Activated CD4-positive, alpha-beta T cell treated with anti-CD3 and anti-CD28 coated beads, Interleukin-2, amount 50 U/mL, for 48 hours (primary cell): ENCODE measurements at places on chromosomes 7 and 10.

DNA sequence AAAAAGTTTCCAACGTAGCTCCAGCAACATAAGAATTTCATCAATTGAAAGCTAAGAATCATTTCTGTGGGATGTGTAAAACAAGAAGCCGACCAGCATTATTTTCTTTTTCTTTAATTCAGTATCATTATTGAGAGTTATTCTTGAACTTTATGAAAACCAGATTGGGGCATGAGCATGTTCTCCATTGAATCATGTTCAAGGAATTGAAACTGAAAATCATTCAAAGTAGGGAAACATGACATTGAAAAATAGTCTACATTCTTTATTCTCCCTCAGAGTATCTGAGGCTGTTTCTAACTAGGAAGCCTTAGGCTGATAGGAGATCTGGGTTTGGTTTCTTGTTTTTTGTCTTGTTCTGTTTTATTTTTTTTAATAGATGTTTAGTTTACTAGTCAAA is 253.7 kb downstream of the DYNC1I1 start:
- no peak for DNase-seq

DNA sequence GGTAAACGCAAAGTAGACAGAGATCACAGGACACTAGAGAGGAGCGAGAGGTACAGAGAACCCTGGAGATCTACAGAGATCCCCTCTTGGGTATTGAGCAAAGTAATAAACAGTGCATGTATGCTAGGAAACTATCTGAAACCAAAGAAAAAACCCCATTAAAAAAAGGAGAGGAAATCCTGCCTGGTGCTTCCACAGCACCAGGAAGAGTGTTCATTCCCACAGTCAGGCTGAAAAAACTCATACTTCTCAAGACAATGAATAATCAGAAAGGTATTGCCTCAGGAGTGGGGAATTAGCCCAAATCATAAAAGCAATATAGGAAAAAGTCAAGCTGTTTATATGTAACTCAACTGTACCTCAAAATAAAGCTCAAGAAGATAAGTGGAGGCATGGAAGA is 59.1 kb downstream of the ANKRD26 start:
- DNase-seq, result no peak

DNA sequence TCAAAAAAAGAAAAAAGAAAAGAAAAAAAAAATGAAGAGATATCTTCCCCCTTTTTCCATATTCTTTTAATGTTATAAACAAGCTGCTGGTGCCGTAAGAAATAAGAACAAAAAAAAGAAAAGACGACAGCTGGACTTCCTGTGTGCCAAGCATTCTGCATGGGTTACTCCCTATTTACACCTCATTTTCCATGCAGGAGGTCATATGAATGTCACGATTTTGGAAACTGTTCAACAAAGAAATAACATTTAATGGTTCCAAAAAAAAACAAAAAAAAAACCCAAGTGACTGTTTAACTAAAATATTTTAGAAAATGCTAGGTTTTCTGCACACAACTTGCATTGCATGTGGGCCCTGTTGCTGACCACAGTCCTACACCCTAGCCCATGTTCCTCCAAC is 159.3 kb downstream of the TNS3 start:
- no peak for DNase-seq

DNA sequence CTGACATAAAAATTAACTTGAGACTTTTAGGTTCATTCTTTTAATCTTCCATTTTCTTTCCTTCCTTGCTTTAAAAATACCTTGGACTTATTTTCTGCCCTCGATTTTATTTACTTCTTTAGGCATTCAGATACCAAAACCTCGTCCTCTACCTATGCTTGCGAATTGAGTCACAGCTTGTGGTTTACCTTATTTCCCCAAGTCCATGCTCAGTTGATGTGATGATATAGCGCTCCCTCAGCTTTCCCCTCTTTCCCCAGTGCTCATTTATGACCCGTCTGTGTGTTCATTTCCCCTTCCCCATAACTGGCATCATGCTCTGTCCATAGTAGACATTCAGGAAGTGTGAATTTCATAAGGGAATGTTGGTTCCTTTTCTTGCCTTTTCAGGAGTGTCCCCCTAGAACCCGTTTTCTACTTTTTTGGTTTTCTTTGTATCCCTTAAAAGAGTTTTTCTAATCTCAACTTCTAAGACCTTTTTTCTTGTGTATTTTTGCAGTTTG is 19.1 kb upstream of the PRKRIP1 start:
- DNase-seq, result no peak

DNA sequence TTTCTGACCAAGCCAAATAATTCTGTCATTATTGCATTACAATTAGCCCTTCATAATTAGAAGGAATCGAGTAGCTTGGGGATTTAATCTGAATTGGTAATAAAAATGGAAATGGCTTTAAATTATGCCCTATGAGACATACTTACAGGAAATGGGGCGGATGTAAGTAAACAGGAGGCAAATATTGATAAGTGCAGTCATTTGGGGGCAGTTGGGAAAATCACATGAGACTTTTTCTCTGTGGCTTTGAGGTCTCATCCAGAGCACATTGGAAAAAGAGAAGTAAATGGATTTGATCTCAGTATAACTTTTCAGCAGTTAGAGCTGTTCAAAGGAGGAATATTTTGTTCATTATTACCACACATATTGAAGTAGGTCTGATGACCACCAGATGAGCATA is 307.8 kb upstream of the POM121L12 start:
- DNase-seq, result no peak

DNA sequence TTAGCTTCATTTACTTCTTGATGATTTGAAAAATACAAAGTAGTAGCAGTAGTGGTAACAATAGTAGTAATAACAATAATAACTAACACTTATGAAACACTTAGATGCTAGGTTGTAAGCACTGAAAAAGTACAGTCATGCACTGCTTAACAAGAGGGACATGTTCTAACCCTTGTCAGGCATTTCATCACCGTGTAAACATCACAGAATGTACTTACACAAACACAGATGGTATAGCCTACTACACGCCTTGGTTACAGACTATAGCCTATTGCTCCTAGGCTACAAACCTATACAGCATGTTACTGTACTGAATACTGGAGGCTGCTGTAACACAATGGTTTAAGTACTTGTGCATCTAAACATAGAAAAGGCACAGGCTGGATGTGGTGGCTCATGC is 60.6 kb downstream of the PUS7 start:
- no peak for DNase-seq

DNA sequence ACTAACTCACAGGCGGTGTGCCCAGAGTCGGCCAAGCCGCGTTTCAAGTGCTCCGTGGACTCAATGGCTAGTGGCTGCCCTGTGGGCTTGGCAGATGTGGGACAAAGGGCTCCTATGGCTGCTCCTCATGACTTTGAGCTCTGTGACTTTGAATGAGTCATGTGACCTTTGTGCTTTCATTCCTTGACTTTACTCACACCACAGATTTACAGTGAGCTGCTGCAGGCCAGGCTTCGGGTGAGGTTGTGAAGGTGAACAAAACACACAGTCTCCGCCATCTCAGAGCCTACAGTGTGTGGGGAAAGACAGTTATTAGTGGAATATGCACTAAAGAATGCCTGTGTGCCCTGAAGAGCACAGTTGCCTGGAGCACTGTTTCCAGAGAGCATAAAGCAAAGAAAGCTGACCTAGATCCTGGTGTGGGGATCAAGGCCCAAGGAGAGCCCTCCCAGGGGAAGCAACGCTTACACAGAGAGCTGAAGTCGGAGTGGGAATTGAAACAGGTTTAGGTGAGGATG is 29.7 kb upstream of the PLEKHA1 start:
- no peak for DNase-seq

GRCh38 chr10:29588629-29589421 is 45.9 kb downstream of the SVIL start:
- DNase-seq, result no peak

DNA sequence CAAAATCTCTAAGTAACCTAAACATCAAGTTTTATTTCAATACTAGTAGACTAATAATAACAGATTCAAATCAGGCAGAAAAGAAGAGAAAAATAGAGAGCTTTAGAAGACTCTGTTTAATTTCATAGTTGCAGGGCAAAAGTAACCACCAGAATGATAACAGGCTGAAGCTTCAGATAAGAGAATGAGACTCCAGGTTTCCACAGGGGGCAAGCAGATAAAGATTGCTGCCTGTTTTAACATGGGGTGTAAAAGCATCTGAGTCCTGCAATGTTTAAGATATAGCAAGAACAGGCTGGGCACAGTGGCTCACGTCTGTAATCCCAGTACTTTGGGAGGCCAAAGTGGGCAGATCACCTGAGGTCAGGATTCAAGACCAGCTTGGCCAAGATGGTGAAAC is 11.0 kb downstream of the CROT start:
- DNase-seq, result no peak

- no peak for DNase-seq
These were observed 177.0 kb downstream of the SND1 start for GRCh38 chr7:127828843-127829500.

DNA sequence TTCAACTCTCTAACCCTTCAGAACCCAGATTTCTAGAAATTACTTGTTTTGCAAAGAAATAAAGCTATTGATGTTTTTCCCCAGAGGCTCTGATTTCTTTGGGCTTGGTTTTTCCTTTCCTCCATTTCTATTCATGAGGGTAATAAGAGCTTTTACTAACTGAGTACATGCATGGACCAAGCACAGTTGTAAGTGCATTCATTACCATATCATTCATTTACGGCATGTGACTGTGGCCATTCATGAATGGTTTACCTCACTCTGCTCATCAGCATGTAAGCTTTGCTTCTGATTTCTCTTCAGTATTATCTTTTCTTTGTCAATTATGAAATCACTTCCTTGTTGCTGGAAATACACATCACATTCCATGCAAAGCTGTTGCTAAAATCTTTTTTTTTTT is 42.4 kb downstream of the LAMB4 start:
- DNase-seq, result no peak

DNA sequence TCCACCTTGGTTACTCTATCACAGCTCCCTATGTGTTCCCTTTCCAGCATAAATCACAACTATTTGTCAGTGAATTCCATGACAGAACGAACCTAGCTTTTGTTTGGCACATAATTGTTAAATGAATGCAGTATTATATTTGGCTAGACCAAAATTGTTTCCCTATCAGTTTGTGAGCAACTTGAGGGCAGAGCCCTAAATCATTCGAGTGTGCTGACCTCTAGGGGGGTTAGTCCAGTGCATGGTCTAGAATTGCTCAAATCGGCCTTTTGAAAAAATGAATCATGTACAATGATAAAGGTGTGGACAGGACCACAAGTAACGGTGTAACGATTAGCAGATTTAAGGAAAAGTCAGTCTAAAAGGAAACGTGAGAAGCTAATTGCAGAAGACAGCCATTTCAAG is 475 bp upstream of the NRBF2 start:
- DNase-seq, result no peak

DNA sequence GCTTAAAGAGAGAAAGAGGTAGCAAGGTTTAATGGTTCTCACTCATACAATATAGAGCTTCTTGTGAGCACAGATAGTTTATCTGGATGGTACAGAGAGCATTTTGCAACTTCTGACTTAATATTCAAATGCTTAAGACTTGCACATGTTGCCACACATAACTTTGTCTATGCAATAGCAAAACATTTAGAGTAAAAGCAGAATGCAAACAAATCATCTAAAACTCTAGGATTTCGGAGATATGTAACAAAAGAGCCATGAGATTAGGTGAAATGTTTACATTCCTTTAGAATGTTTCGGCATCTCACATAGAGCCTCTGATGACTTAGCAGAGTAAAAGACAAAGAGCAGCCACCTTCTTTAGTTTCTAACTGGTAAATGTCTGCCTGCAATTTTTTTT is 717.1 kb upstream of the LRRN3 start:
- no peak for DNase-seq

GRCh38 chr7:101916876-101917275 is 99.5 kb downstream of the CUX1 start:
- DNase-seq, result no peak

- no peak for DNase-seq
These were observed 447.6 kb upstream of the ZMIZ1 start for GRCh38 chr10:78620985-78621799.

DNA sequence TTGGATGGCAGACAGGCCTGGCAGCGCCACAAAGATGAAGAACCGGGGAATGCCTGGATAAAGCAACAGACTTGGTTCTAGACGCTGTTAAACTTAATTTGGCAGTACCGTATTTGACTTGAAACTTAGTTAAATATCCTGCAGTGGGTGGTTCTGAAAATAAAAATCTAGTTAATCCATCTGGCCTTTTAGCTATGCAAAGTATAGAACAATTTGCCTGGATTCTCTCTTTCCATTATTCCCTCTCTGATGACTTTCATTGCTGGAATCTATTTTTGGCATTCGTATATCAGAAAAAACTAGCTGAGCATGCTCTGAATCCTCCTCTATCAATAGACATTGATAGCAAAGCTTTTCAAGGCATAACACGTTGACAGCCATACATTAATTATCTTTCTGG is 203.6 kb downstream of the MACC1 start:
- DNase-seq, result no peak

GRCh38 chr7:36535866-36536664 is 146.4 kb downstream of the ANLN start:
- DNase-seq, result no peak

DNA sequence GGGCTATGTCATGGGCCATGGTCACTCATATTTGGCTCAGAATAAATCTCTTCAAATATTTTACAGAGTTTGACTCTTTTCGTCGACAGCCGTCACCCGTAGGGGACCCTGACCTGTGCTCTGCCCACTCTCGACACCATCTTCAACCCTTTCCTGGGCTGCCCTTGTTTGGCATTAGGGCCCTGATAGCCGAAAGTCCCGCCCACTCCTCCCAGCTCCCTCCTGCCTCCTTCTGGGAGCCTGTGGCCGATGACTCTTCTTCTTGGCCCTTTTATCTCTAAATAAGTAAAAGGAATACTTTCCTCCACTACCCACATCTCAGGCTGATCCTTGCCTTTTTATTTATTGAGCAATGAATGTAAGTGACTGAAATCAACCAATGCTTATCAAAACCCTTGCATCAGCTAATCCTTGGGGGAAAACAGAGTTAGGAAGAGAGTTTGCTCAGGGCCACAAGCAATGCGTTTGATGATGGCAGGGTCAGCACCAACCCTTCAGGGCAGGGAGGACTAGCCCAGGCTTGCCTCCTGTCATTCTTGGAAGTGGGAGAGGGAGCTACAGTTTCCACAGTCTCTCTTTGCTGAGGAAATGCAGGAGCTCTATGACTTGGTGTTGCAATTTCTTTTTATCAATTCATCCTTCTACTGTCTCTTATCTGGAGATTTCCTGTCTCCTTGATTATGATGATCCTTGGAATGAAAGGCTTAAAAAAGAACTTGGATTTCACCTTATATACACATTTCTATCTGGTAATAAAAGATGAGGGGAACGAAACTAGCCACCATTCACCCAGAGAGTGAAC is 218.2 kb upstream of the PODXL start:
- no peak for DNase-seq

DNA sequence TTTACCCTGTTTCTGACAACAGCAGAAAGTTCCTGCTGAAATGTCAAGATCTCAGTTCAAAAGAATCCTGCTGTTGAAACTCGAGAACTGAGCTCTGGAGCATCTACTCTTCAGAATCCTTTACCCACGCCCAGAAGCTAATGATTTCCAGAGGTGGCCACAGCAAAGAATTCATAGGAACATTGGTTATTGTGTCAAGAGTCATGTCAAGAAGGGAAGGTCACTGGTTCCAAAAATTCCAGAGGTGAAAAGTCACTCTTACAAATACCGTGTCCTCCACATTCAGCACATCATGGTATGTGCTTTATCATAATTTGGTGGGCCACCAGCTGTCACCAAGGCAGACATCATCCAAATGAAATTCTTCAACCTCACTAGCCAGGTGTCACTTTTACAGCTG is 394.4 kb upstream of the NPVF start:
- DNase-seq, result no peak

GRCh38 chr7:83925860-83926259 is 268.7 kb downstream of the SEMA3A start:
- DNase-seq, result no peak
